ENCODE measurements at places on chromosomes 4 and X.

DNA sequence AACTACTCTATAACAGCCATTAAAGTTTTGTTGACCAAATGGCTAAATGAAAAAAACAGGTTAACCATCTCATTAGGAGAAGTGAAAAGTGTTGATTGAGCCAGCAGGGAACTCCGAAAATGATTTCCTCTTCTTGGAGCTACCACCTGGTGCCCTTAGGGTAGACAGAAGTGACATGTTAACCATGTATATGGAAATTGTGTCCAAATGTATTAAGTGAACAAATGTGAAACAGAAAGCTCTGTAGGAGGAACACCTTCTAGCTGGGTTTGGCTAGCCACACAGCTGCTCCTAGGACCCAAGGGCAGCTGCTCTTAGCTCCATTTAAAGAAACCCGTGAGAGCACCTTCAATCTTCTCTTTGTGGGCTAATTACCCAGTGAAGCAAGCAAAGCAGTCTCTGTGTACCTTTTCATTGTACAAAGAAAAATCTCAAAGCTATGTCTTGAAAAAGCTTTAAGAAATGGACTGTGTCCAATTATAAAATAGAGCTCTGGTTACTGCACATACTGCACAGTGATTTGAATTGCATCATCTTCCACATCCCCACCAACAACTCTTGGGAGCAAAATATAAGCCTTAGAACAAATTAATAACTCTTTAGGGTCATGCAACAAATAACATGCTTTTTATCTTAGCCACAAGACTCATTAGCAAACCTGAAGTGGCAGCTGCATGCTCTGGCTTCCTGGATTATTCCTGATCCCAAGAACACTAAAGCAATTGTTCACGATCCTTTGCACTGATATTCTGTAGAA, 59.2 kb upstream of the PARM1 start:
- no peak for DNase-seq

DNA sequence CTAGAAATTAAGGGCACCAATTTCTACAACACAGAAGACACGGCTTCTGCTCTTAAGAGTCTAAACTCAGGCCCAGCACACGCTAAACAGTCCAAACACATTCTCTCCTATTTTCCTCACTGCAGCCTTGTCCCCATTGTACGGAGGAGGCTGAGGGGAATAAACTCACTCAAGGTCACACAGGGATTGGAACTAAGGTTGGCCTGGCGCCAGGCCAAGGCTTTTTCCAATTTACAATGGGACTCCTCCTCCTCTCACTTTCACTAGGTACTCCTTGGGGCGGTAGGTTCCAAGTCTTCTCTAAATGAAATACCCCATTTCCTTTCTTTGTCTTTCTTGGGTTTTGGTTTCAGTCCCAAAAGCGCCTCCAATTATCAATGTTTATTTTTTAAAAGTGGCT, 48.7 kb upstream of the CRMP1 start:
- DNase-seq = no peak

GRCh38 chr4:61003301-61003700, 196.8 kb upstream of the ADGRL3 start:
- no peak for DNase-seq

DNA sequence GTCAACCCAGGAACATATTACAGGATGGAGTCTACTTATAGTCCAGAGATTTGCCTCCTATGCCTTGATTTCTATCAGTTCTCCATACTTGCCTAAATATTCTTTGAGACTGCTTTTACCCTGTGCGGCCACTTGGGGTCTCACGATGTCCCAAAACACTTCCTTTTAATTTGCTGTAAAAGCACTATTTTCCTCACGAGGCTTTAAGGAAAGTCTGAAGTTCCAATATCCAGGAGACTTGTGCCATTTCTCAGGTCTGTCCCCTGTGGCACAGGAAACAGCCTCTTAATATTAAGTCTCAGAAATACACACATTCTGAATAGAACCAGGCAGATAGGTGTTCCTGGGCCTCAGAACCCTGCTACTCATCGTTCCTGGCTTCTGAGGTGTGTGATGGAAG, 142.9 kb downstream of the TMEM164 start:
- peak; percentile 28 for DNase-seq

DNA sequence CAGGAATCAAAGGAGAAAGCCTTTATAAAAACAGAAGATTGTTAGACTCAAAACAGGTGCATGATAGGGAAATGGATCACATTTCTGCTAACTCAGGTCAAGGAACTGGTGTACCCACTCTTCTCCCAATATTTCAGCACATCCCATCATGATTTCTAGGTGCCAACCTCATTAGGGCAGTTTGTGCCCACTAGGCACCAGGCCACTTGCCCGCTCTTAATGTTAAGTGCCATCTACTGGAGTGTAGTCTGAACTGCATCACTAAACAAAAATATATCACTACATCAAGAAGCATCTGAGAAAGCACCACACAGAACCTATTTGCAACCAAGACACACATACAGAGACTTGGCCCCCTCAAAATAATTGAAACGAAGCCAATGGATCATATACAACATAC, 140.4 kb upstream of the GRID2 start:
- DNase-seq = no peak

- no peak for DNase-seq
These were observed 53.5 kb upstream of the TBC1D9 start for GRCh38 chr4:140809676-140810075.

- no peak for DNase-seq
These were observed 2138.8 kb downstream of the PCDH7 start for GRCh38 chr4:32858971-32859370.

DNA sequence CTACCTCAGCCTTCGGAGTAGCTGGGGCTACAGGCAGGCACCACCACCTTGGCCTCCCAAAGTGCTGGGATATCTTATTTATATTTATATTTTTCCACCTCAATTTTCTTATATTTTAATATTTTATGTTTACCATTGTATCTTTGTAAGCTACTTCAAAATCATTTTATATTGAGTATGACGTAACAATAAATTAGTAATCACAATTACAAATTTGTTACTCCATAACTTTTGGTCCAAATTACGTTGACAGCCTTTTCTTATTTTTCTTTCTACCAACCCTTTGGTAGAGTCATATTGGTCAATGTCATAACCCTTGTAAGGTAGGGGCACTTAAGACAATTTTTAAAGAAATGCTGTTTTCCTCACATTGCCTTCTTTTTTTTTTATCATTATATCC, 104.0 kb upstream of the H2AZ1 start:
- no peak for DNase-seq

GRCh38 chrX:68307769-68308168, 125.5 kb downstream of the OPHN1 start:
- DNase-seq = no peak

DNA sequence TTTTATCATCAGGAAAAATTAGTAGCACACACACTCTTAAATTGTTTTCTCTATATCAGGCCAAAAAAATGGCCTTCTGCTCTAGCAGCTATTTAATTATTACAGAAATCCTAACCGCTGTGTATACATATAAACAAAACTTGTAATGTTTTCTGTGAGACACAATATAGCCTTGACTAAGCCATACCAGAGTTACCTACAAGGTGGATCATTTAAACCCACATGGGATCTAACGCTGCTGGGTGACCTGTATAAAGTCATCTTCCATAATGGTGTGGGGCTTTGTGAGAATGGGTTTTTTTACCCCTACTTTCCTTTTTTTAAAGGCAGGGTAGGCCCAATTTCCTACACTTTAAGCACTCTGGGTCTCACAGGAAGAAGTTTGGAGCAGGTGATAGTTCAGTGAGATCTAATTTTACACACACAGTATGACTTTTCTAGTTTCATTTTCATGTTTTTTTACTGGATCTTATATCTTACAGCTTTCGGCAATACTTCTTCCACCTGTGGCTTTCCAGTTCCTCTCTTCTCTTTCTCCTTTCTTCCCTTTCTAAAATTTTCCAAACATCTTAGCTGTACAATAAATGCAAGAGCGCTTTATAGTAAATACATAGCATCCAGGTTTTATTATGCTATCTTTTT, 66.9 kb upstream of the MMAA start:
- DNase-seq = no peak

GRCh38 chr4:34486461-34487363, 1757.6 kb downstream of the ARAP2 start:
- no peak for DNase-seq

DNA sequence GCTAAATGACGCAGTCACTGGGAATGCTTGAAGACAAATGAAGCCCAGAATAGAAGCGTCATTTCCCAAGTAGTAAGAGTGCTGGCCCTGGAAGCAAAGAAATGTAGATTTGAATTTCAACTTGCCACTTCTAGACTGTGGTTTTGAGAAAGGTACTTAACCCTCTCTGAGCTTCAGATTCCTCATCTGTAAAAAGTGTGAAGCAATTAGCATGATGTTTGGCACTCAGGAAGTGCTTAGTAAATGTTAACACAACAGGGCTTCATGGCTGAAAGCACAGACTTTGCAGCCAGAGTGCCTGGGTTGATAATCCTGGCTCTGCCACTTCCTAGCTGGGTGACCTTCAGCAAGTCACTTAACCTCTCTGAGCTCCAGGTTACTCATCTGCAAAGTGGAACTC, 147.4 kb upstream of the RPS6KA3 start:
- no peak for DNase-seq

- no peak for DNase-seq
These were observed 151.9 kb upstream of the DIPK2B start for GRCh38 chrX:45352611-45353010.

GRCh38 chr4:95556207-95556859, 7.6 kb upstream of the UNC5C start:
- DNase-seq = no peak

GRCh38 chr4:168919706-168920324, 90.2 kb downstream of the CBR4 start:
- no peak for DNase-seq

DNA sequence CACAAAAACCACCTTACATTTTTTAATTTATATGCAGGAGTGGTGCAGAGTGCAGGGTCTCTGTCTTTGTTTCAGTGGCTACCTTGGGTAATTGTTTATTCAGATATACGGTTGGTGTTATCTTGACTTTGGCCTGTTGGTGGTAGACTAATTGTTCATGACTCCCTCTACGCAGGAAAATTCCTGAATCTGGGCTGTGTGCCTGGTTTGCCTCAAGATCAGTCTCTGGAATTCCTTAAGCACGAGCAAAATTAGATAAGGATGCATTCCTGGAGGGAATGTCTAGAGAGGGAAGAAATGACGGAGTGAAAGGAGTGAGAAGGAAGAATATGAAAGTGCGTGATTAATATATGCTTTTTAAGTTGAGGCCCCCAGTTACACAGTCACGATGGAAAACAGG, 576.9 kb upstream of the PCDH10 start:
- no peak for DNase-seq

- peak; percentile 65 for DNase-seq
These were observed 135.5 kb downstream of the AFAP1 start for GRCh38 chr4:7803992-7804755.

DNA sequence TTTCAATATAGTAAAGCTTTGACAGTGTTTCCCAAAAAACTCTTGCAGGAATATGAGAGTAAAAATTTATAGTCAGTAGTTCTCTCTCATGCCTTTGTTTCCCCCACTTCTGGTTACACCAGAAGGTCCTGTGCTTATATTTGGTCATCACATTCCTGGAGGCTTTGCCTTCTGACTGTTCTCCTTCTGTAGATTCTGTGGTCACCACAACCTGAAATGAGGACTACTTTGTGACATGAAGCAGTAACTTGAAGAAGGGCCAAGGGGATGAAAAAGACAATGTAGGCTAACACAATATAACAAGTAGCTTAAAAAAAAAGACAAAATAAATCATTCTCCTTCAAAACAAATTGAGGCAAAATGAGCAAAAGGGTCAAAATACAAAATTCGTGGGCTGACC, 366.2 kb upstream of the NR3C2 start:
- no peak for DNase-seq

DNA sequence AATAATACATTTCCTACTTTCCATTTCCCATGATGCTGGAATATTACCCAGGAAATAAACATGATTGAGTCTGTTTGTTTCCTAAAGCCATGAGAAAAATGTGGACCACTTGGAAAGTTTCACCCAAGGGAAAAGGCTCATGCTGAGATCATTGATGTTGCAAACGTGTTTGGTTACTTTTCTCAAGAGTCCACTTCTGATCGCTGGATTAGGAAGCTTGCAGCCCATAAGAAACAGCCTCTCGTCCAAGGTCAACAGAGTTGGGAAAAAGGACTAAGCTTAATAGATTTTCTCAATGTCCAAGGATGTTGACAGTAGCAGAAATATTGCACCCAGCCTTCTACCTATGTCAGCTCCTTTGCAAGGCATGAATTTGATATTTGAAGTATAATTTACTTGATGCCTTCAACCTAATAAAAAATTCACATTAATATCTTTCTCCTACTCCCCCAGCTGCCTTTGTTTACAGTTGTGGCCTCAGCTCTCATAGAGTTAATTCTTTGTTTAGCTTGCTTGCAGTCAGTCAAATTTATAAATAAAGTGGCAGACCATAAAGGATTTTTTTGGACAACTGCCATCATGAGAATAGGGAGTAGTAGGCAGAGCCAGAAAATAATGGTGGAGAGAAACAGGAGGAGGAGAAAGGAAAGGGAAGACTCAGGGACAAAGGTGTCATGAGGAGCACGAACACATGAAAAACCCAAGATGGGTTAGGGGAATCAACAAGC, 65.6 kb upstream of the BLTP1 start:
- no peak for DNase-seq

GRCh38 chr4:133638751-133639150, 489.7 kb downstream of the PCDH10 start:
- DNase-seq = no peak

Data from CD4-positive, alpha-beta memory T cell (primary cell).